ENCODE measurements at places on chromosomes 5 and 9.

DNA sequence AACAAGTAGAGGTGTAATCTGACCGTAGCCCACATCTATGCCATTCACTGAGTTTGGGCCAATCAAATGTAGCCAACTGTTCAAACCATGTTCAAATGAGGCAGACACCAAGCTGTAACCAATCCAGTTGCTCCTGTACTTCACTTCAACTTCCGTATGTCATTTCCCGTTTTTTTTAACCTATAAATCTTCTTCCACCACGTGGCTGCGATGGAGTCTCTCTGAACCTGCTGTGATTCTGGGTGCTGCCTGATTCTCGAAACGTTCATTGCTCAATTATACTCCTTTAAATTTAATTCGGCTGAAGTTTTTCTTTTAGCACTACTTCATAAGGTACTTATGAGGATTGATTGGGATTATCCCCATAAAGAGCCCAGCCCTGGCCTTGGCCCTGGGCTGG is 179.7 kb downstream of the PIK3R1 start:
- no peak for DNase-seq

DNA sequence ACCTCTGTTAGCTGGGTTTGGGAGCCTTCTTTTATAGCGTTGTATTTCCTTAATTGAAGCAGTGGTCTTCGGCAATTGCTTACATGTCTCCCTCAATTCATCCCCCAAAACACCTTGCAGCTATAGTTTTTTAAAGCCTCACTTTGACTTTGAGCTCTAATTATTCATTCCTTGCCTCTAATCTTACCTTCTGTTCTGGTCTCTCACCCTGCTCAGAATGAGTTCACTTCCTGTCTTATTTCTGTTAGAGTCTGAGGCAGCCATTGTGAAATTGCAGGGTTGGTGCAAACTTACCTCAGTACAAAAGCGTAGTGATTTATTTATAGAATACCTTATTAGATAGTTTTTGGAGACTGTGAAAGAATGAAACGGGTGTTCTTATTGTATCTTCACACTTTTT is 35.0 kb downstream of the AOPEP start:
- DNase-seq: no peak

DNA sequence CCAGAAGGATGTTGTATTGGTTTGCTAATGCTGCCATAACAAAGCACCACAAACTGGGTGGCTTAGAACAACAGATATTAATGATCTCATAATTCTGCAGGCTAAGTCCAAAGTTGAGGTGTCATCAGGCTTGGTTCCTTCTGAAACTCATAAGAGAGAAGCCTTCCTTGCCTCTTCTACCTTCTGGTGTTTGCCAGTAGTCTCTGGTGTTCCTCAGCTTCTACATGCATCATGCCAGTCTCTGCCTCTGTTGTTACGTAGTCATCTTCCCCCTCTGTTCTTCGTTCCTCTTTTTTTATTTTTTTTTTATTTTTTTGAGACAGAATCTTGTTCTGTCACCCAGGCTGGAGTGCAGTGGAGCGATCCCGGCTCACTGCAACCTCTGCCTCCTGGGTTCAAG is 61.8 kb downstream of the LRRC70 start:
- no peak for DNase-seq

- DNase-seq: no peak
These were observed 46.4 kb upstream of the SH3GL2 start for GRCh38 chr9:17532461-17532860.

DNA sequence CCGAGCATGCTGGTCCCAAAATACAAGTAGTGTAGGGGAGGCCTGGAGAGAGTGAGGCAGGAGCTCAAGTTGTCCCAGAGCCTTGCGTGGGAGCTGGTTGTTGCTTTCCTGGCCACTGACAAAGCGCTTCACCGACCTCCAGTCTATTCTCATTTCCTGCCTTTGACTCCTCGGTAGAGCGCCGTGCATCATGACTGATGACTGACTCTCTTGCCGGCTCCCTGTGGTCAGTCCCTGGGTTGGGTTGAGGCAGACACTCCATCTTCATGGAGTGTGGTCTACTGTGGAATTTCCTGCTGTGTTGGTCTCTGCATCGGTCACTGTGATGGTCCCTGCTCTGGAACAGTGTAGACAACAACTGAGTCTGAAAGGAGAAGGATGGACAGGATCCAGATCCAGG is 175.1 kb upstream of the S1PR3 start:
- DNase-seq: no peak

DNA sequence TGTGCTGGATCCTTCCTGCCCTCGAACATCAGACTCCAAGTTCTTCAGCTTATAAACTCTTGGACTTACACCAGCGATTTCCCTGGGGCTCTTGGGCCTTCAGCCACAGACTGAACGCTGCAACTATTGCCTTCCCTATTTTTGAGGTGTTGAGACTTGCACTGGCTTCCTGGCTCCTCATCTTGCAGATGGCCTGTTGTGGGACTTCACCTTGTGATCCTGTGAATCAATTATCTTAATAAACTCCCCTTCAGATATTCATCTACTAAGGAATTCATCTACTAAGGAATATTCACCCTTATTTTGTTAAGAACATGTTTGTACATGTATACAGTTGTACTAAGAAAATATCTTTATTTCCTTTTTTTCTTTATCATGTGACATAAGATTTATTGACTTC is 1079.7 kb downstream of the CDH12 start:
- no peak for DNase-seq

GRCh38 chr5:75168026-75168735 is 68.5 kb downstream of the ANKRD31 start:
- no peak for DNase-seq

DNA sequence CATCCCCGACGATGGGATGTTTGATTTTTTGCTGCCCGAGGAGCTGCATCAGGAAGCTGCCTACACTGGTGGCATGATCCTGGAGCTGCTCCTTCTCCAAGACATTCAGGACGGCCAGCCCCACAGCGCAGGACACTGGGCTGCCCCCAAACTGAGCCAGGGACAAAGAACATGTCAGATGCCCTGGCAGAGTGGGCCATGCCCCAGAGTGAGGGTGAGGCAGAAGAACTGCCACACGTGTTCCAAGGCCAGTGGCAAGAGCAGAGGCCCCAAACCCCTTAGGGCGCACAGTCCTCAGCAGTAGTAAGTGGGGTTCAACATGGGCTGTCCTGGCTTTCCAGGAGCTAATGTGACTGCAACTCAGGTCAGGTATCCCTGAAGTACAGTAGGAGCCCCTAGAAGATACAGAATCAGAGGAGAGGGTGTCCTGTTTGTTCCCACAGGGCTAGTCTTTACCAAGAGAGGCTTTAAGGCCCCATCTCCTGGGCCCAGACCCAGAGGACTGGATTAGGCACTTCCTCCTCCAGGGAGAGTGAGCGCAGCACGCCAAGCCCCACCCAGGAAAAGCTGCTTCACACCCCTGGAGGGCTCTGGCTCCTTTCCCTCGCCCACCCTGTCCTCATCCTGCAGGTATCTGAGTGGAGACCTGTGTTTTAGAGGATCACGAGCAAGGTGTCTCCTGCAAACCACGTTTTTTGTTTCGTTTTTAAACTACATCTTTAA is 11.1 kb downstream of the HNRNPAB start:
- DNase-seq: no peak

DNA sequence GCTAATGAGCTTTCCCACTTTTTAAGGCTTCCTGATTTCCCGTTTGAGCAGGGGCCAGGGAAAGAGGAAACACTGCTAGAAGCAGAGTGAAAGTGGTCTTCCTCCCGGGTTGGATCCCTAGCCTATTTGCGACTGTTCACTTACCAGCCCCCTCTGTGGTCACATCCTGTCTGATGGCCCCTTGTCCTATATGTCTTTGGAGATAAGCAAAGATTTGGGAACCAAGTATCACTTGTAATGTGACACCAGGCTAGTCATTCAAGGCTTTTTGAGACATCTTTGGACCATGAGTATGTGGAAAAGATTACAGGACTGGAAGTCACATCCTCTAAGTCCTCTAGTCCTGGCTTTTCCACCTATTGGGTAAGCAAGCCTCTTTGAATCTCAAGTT is 6.1 kb downstream of the DNAJB5 start:
- DNase-seq: no peak

DNA sequence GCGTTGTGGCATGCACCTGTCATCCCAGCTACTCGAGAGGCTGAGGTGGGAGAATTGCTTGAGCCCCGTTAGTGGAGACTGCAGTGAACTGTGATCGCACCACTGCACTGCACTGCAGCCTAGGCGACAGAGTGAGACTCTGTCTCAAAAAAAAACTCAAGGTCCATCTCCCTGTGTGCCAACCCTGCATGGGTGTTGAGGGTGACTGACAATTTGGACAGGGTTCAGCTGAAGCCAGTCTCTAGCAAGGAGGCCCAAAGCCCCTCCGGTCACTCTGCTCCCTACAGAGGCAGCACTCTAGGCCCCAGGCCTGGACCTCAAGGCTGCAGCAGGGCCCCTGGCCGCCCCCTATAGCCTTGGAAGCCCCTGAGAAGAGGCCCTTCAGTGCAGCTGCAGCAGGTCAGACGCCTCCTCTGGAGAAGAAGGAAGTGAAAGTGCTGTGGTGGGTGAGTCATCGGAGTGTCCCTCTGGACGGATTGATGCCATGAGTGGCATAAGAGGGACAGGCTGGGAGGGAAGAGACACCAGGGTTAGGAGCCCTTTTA is 39.2 kb upstream of the NEK6 start:
- DNase-seq: peak; percentile 53

DNA sequence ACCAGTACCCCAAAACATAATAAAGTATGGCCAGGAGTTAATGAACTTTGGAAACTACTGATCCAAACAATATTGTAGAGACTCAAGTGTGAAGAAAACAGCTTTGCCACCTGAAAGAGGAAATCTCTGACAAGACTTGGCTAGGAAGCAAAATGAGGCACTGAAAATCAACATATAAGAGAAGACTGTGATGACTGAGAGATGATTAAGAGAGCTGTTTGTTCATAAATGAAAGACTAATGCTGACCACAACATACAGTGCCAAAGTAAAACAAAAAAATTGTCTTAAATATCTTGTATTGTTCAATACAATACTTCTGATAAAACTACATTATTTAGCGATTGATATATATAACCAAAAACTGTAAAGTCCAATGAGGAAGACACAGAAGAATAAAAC is 7.2 kb downstream of the RC3H2 start:
- peak; percentile 33 for DNase-seq

GRCh38 chr9:4318741-4319140 is 18.9 kb upstream of the GLIS3 start:
- DNase-seq: no peak

DNA sequence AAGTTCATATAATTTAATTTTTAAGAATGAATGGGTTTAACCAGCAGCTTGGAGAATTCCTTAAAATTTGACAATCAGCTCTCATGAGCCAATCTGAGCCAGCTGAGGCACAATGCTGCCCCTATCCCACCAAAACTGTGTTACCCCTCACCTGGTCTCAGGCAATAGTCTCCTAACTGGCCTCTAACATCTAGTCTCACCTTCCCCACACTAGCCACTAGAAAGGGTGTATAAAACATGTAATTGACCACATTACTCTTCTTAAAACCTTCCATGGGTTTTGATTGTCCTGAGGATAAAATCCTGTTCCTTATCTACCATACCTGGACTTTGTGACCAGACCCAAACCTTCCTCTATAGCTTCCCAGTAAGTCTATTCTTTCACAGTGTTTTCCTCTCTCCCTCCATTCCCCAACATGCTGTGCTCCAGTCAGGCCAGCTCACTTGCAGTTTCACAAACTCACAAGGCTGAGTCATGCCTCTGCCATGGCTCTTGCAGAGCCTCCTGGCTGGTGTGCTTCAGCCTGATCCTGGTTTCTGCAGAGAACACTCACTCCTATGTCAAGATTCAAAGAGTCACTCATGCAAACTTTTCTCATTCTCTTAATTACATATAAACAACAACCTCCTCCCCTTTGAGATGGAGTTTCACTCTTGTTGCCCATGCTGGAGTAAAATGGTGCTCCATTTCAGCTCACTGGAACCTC is 16.0 kb upstream of the ZCCHC7 start:
- peak; percentile 21 for DNase-seq

DNA sequence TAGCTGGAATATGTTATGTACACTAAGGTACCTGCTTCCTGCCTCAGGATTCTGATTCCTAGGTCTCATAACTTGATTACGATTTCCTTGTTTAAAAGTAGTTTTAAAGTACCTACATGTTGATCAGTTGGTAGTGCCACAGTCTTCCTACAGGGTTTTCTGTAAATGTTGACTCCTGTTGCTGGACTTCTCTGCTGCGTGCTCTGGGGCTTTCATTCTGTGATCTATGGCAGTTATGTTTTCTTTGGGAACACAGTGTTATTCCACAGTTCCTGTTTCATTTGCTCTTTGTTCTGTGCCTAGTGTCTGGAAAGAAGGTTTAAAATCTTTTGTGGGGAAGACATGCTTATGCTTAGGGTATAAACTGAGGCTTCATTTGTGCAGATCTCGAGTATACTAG is 343.5 kb downstream of the PLK2 start:
- DNase-seq: no peak

GRCh38 chr5:42586625-42587024 is 163.4 kb downstream of the GHR start:
- DNase-seq: no peak

- DNase-seq: no peak
These were observed 7.3 kb upstream of the SLC25A48 start for GRCh38 chr5:135826994-135827671.

- DNase-seq: no peak
These were observed 284.5 kb upstream of the PTGER4 start for GRCh38 chr5:40395251-40395650.

DNA sequence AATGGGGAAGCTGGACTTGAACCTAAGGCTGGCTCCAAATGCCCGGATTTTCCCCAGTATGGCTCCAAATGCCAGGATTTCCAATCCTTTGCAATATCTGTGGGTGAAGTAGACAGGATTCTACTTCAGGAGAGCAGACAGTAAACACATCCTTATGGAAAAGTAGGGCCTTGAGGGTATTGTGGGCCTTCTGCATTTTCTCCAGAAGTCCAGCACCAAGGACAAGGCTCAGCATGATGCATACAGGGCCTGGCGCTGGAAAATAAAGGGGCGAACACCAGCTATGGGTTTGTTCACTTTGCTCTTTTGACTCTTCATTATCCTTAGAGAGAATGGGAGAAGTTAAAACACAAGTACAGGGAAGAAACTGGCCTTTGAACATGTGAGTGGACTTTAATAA is 347.5 kb downstream of the SEMA5A start:
- DNase-seq: no peak

DNA sequence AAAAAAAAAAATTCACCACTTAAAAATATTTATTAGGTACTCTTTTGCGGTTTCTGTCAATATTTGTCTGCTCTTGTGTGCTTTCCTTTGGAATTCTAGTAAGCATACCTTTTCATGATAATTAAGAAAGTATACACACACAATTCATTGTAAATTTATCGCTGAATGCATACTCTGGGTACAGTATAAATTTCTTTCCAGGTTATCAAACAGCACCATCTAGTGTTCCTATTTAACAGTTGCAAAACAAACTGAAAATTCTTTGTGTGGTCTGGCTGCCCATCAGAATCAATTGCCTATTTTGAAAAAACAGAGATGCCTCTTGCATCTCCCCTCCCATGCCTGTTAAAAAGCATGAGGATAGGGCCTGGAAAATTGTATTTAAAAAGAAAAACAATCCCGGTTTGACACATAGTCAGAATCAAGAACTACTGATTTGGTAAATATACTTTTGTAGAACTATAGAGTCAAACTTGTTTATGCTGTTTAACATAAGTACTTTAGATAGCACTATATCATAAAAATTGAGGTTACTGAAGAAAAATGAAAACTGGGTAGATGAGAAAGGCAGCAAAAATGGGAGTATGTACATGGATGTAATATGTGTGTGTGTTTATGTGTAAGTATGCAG is 16.2 kb downstream of the PGGT1B start:
- DNase-seq: peak; percentile 55

All from RWPE1 (cell line).